ENCODE measurements at places on chromosomes 12 and 14. TPM values are rescaled to one million over a fixed set of nuclear protein-coding genes. Genes with fewer than 3 reads are reported as not detected.
A peak's percentile ranks its signal among the peaks of the same experiment; 100 is the strongest.

Gene C12orf54
- total RNA-seq: not detected

Gene LTB4R
- total RNA-seq: 11.6 TPM

Gene IL31
- total RNA-seq: not detected

Gene VDR
- total RNA-seq: 19.6 TPM

Gene OTOGL
- total RNA-seq: 3.1 TPM

Gene FGD4
- 3.9 TPM for total RNA-seq

Gene HIP1R
- total RNA-seq: 83.6 TPM

DNA sequence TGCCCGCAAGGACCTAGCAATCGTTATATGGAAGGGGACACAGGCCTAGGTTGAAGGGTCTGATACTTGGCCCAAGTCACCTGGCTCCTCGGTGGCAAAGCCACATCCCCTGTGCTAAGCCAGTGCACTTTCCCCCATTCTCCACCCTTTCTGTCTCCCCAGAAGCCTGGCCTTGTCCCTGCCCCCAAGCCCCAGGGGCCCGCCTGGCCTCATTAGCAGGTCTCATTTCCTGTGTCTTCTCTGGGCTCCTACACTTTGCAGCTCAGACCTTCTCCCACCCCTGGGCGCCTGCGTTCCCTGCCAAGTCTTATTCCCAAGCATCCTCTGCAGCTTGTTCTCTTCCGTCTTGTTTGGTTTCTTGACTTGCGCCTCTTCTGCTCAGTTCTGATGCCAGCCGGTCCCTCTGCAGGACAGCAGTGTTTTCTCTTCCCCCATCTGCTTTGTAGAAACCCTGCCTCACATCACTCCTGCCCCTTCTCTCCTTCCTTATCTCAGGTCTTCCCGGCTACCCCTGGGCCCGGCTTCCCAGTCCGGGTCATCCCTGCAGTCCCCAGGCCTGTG lies 66.7 kb downstream of the SLC24A4 start:
- no peak for DNase-seq

DNA sequence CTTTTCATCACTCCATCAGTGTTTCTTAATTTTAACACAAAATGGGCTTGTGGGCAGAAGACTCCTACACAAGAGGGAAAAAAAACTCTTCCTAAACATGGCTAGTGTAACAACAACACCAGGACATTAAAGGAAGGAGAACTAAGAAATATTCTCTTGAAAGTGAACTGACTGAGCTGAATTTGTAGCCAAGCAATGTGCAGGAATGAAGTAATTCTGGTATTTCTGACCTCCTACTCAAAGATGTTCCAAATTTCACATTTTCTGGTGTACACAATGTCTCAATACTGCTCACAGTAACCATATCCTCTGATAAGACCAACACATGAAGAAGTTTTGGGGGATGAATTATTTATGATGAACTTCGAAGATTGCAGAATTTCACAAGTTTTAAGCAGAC lies 357.3 kb downstream of the DUSP6 start:
- DNase-seq: no peak

- peak; percentile 56 for DNase-seq
Observed at GRCh38 chr14:55938249-55938791, 179.9 kb upstream of the PELI2 start.

DNA sequence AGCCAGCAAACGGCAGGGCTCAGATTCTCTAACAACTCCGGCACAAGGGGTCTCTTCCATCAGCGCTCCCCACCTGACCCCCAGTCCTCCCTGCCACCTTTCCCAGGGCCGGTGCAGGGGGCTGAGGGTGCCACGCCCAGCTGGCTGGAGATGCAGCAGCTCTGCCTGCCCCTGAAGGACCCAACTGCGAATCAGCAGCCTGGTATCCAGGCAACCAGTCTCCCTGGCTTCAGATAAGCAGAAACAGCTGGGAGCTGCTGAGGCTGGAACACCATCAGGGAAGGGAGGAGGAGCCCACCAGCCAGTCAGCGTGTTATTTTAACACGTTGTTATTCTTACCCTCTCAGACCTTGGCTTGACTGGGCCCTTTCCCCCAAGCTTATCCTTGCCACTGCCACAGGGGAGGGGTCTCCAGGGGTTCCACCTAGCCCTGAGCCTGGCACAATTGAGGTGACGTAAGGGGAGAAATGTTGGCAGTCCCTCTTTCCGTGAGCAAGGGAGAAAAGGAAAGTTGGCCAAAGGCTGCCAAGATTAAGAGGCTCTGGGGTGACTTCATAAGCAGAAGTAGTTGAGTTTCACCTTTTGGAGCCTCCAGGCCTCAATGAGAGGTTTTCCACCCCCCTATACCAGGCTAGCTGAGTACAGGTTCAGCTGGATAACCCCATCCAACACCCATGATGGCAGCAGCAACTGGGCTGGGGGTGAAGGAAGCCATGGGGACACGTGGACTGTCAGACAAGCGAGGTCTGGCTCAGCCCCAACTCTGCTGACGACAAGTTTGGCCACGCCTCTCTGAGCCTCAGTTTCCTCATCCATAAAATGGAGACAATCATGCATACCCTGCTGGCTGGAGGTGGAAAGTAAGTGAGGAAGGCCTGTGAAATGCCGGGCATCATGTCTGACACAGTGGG lies 91.1 kb downstream of the IRF2BPL start:
- DNase-seq: no peak

DNA sequence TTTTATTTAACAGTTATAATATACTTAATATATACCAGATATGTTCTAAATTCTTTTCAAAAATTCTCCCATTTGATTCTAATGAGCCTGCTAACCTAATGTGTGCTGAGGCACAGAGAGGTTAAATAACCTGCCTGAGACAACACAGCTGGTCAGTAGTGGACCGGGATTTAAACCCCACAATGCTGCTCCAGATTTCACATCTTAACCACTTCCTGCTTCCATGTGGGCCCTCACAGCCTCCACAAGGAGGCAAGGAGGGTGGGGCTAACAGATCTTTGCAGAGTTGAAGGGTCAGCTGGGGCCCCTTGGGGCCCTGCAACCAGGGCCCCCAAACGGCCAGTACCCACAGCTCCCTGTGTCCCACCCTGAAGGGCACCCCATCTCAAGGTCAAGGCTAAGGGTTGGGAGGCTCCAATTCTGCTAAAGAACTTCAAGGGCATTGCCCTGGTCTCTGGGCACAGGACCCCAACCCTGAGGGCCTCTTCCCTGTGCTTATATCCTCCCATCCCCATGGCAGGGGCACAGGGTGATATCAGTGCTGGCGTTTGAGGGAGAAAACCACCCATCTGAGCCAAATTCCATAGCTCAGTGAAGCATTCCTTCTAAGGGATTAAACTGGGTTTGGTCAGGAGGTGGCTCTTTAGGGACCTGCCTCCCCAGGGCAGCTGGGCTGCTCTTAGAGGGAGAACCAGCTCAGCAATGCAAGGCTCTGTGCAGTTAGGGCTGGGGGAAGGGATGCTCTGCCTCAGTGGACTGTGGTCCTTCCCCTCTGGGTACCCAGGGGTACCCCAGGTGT lies 2.2 kb downstream of the KRT80 start:
- peak; percentile 54 for DNase-seq

- DNase-seq: peak; percentile 33
Observed at GRCh38 chr14:50012644-50013043, 103.7 kb downstream of the VCPKMT start.

DNA sequence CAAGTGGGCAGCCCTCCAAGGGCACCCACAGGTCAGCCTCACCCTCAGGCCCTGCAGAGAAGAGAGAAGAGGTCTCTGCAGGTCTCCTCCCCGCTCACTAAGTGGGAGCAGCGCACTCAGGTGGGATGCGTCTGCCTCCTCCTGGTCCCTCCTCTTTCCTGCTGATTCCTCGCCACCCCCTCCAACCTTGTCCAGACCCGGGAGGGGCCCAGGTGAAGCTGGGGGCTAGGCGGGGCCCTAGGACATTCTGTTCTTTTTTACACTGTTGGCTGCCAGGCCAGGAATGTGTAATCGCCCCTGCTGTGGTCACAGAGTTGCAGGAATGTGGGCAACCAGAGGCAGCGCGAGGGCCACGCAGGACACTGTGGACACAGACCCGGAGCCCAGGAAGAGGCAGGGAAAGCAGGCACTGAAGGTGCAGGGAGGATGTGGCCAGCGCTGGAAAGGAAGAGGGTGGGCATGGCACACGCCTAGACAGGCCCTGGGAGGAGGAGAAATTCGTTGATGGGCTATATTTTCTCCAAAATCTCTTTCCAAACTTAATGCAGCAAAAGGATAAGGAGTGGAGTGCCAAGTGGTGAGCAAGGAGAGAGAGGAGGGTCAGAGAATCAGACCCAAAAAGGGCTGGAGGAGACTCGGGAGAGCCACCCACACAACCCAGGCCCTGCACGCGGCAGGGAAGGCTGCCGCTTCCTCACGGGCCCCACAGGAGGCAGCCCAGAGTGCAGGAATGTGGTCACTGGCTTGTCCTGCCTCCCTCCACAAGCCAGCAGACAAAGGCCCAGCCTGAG lies 911 bp upstream of the SCNN1A start:
- DNase-seq: no peak

DNA sequence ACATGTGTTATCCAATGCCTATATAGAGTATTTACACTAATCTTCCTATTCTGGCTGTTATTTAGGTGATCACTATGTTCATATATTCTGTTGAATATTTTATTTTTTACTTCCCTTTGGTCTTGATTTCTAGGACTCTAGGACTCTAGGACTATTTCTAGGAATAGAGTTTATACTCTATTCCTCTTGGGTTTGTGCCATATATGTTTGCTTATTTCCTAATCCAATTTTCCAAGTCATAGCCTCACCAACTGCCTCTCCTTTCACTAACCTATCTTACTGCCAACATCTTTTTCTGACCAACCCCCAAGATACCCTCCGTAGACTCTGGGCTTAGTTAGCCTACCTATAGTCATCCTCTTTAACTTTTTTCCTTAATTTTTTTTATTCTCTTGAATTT lies 28.5 kb downstream of the ARF6 start:
- no peak for DNase-seq

DNA sequence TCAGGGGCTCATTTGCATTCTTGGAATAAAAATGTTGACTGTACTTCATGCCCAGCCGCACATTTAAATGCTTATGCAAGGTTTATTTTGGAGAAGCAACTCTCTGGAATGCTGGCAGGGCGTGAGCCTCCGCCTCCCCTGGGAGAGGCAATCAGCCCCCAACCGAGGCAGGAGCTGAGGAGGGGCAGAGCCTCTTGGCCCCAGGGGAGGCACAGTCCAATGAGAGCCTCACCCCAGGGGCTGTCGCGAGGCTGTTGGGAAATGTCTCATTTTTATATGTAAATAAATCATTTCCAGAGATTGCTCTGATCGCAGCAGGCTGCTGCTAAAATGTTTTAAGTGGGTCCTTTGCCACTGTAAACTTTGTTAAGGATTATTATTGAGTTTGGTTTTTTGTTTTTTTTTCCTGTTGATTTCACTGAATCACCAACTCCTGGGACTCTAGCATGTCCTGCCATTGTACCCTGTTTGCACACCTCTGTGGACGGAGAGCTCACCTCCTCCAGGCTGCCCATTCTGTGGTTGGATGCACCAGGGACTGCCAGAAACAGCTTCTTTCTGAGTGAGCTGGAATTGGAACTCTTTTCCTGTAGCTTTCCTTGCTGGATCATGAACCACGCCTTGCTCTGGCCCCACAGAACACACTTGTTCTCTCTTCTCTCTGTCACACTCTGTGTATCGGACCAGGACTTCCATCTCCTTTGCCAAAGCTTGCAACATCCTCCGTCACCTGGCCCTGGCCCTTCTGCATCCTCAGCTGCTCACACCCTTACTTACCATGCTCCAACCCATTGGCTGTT lies 46.9 kb upstream of the FAM181A start:
- DNase-seq: no peak

- no peak for DNase-seq
Observed at GRCh38 chr14:95504135-95505029, 12.1 kb downstream of the SYNE3 start.

- DNase-seq: no peak
Observed at GRCh38 chr14:82046512-82047226, 513.0 kb upstream of the SEL1L start.

- no peak for DNase-seq
Observed at GRCh38 chr12:95237315-95237714, 19.7 kb downstream of the VEZT start.

DNA sequence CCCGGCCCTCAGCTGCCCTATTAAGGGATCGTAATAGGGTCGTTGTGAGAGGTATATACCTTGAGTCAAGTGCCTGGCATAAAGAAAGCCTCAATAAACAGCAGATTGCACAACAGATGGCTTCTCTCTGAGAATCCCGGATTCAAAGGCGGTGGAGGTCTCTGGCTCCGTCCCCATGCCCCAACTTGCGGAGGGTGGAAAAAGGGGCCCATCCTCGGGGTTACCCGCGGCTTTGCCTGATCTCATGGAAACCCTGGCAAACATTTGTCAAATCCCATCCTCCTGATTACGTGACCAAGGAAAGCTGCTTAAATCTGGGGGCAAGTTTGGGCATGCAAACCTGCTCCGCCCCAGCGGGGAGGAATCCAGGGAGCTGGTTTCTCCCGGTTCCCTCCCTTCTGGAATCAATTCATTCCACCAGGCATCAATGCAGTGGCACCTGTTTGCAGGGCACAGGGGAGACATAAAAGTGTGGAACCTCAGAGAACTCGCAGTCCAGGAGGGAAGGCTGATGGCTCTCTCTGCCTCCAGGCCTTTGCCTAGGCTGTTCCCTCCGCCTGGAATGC lies 12.3 kb downstream of the TRPV4 start:
- DNase-seq: no peak

GRCh38 chr12:81332054-81332453 lies 254.2 kb downstream of the ACSS3 start:
- no peak for DNase-seq

GRCh38 chr12:89064780-89065179 lies 287.5 kb downstream of the DUSP6 start:
- DNase-seq: peak; percentile 96

DNA sequence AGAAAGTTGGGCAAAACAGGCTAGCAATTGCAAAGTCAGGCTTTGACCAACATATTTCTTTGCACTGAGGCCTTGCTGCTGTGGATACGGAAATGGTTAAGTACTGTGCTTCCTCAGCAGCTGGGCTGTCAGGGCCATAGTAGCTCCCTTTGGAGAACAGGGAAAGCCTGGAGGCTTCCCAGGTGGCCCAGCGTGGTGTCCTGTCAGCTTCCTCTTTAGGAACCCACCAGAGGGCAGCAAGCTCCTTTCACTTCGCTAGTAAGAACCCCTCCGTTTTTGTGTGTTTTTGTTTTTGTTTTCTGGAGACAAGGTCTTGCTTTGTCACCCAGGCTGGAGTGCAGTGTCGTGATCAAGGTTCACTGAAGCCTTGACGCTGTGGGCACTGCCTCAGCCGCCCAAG lies 1.7 kb upstream of the CFAP251 start:
- DNase-seq: peak; percentile 46

DNA sequence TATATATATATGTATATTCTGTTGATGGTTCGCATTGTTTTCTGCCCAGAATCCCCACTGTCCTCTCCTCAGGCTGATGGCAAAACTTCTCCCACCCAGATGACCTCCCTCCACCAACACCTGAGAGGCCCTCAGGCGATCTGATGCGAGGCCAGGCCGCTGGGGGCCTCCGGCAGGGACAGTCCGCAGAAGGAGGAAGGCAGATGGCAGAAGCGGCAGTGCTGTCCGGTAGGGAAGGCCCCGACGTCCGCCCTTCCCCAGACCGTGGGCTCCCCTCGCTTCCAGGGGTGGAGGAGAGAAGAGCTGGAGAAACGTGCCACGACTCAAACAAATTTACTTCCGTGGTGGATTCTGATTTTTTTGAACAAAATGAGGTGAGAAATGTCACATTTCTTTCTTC lies 178.3 kb upstream of the RGS6 start:
- DNase-seq: no peak

GRCh38 chr12:9662488-9662887 lies 7.0 kb upstream of the CLEC2D start:
- DNase-seq: no peak
